Iris pigment epithelial cell (primary cell): ENCODE measurements at places on chromosomes 3 and 15.

GRCh38 chr3:172847292-172847691 is 96.8 kb downstream of the ECT2 start:
- no peak for DNase-seq

DNA sequence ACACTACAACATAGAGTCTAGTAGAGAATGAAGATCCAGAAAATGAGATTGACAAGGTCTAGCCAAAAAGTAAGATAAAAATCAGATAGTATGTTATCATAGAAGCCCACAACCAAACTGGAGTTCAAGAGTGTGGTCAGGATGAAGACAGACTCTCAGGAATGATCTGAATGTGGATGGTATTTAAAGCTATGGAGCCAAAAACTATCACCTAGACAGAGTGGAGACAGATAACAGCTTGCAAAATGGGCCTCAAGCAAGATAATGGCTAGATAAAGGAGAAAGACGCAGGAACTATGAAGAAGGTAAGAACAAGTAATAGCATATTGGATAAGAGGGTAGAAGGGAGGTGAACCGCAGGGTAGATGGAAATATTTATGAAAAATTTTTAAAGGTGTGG is 35.4 kb downstream of the ZMAT3 start:
- peak; percentile 60 for DNase-seq

DNA sequence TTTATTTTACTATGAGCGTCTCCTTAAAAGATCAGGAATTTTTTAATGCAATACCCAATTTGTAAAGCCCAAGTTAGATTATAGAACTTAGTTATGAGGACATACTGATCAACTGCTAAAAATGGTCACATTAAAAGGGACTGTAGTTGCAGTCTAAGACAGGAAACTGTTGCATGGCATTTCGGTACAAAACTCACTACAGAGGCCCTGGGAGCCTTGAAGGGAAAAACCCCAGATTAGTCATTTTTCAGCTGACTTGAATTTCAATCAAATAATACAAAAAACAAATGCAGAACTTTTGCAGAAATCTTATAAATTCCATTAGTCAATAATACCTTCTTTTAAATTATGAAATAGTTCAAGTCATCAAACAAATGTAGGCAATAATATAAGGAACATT is 6.9 kb upstream of the PTX3 start:
- DNase-seq = peak; percentile 74

DNA sequence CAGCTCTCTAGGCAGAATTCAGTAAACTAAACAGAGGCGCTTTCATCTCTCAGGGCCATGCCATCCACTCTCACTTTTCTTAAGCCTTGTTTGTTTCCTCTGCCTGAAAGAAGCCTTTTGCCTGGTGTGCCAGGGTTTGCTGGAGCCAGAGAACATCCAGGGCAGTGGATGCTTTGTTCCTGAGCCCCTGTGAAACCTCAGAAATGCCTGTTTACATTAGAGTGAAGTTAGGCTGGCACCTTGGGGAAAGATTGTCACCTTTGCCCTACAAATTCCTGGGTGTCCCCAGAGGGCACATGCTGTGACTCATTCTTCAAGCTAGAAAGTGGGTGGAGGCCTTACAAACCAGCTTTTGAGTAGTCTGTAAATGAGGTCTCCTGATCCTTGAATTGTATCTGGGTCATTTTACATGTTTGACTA is 10.7 kb upstream of the TRAK1 start:
- peak; percentile 36 for DNase-seq

DNA sequence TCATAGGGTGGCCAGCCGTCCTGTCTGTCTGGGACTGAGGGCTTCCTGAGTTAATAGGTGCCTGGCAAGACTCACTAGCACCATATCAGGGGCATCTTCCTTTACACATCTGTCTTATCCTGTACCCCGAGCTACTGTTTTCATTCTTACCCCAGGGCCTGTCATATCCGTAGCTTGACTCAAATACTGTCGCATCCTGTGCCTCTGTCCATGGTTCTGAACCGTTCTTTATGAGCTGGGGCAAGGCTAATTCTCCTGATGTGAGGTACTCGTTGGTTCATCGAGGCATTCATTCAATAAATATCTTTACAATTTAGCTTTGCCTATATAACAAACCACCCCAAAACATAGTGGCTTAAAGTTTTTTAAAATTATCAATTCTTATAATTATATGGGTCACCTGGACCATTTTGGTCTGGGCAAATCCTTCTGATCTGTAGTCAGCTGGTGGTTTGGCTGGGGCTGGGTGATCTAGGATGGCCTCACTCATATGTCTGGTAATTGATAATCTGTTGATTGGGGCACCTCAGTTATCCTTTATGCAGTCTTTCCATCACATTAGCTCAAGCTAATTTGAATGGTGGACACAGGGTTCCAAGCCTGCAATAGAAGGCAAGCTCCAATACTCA is 121.2 kb downstream of the TLE3 start:
- DNase-seq = peak; percentile 25

DNA sequence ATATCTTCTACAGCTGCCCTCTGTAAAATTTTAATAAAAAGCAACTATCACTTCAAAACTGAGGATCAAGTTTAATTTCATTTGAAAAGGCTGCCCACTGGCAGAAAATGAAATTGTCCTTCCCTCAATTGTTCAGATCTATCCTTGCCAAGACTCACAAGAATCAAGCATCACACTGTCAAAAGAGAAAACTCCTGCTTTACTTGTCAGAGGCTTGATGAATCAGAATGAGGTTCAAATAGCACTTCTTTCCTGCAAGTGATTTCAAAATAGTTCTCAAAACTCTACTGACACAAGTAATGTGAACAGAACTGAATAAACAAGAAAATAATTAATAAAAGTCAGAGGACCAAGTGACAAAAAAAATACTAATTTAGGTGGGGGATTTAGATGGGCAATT is 70.6 kb downstream of the GOLIM4 start:
- DNase-seq = peak; percentile 70

- no peak for DNase-seq
These were observed 80.3 kb upstream of the CCDC80 start for GRCh38 chr3:112721231-112721630.

- DNase-seq = no peak
These were observed 1029.3 kb upstream of the CFAP20DC start for GRCh38 chr3:60079076-60079475.

GRCh38 chr15:35690698-35691116 is 144.7 kb upstream of the DPH6 start:
- DNase-seq = peak; percentile 98

DNA sequence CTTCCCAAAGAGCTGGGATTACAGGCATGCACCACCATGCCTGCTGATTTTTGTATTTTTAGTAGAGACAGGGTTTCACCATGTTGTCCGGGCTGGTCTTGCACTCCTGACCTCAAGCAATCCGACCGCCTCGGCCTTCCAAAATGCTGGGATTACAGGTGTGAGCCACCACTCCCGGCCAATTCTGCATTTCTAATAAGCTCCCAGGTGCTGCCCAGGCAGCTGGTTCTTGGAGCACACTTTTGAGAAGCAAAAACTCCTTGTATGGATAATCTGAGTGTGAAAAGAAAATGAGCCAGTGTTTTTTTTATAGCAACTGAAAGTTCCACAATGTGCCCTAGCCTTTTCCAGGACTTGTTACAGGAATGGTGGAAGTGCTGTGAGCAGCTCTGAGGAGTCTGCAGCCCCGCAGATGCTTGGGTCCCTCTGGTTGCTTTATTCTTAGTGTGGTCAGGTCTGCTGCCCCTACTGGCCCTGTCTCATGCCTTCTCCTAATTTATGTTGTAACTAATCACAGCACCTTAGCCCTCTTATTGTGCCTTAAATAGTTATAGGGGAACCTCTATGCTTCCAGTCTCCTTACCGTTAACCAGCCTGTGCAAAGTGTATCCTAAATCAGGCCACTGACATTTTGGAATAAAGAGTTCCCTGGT is 13.5 kb upstream of the KCNAB1 start:
- DNase-seq = no peak

GRCh38 chr3:6120786-6121185 is 740.1 kb upstream of the GRM7 start:
- DNase-seq = no peak

DNA sequence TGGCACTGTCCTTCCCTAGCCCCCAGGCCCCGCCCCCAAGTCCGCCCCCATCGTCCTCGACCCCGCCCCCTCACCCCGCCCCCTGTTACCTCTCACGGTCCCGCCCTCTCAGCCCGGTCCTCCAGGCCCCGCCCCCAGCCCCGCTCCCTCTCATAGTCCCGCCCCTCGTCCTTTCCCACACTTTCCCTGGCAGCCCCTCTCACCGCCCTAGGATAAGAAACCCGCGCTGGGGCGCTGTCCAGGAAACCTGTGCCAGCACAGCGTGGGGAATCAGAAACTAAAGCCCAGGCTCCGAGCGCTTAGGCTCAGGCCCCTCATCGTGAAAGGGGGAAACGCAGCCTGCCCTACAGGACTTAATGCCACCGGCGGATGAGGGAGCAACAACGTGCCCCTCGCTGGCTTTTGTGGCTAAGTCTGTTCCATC is 20.9 kb downstream of the TRPM1 start:
- no peak for DNase-seq

DNA sequence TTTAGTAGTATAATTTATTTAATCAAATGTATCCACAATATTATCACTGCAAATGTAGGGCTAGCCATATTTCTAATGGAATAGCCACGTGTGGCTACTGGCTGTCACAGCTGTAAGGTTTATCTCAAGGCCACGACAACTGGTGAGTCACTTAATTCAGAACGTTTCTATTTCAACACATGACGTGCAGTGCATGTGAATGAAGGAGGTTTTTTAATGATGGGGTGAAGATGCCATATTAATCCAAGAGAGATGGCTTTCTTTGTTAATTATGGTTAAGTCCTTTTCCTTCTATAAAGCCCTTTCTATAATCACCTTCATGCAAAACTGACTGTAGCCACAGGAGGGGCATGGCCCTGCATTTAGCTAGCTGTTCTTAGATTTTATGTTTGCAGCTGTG is 212.0 kb downstream of the FEZF2 start:
- peak; percentile 78 for DNase-seq

GRCh38 chr3:172145031-172145686 is 105.8 kb downstream of the FNDC3B start:
- no peak for DNase-seq

DNA sequence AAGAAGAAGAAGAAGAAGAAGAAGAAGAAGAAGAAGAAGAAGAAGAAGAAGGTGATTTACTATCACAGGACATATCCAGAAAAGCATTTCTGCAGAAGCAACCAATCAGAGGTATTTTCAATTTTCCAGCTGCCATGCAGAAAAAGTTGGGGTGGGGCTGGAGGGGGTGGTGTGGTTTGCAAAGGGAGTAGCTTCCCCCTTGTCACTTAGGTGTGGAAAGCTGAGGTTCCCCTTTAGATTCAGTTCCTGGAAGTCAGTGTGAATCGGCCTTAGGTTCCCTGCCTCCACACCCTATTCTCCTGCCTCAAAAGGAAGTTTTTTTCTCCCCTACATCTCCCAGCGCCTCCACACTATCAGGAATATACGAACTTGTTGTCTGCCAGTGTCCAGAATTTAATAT is 276.7 kb upstream of the ARRDC4 start:
- DNase-seq = no peak

DNA sequence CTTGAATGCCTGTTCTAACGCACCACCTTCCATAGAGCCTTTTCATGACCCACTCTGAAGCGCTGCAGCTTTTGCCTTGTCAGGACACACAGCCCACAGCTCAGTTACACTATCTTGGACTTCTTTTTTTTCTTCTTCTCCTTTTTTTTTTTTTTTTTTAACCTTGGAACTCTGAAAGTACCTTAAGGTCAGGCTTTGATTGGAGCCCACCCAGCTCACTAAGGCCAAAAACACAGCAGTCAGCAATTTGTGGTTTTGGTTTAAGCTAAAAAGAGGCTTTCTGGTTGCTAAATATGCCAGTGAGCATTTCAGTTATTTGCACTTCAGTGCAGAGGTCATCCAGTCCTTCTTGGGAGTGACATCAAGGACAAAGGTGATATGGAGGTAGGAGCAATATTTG is 1.7 kb downstream of the SLC25A20 start:
- DNase-seq = no peak

DNA sequence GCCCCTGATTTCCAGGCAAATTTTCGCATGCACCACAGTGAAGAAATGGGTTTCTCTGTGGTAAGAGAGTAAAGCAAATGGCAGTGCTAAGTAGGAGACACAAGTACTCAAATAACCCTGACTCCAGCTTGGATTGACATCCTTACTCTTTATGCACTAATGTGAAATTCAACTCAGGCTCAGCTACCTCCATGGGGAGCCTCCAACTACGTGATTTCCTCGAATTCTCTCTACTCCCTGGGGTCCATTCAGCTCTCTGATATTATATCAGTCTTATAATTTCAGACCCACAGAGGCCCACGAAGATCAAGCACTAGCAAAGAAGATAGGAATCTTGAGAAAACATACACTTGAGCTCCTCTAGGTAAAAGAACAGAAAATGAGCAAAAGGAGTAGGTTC is 407.6 kb upstream of the CCDC54 start:
- DNase-seq = no peak

DNA sequence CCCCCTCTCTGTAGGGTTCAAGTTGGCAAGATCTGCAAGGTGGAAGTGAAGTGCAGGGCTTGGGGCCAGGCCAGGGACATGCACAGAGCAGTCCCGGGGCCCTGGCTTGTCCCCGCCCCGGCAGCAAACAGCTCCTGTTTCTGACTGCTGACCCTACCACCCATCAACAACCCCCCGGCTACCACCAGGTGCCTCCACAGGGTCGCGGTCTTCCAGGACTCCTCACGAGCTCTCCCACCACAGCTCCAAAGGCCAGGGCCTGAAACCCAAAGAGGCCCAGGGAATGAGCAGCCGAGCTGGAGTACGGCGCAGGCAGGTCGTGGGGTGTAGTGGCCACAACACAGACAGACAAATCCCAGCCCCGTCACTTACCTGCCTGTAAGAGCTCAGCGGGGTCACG is 121.3 kb upstream of the SMAD3 start:
- DNase-seq = no peak

DNA sequence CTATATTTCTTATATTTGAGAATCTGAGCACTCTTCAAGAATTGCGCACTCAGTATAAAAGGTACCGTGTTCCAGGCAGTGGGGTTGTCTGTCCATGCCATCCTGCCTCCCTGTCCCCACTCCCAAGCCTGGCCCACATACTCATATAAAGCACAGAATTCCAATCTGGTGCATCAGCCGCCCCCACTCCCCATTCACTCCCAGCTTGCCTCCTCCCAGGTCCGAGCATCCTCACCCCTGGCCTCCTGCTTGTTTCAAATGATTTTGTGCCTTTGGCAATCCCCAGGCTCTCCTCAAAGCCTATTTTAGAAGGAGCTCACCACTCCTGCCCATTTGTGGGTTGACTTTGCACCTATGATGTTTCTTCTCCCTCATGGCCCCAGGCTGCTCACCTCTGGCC is 22.2 kb upstream of the IGF1R start:
- DNase-seq = no peak

GRCh38 chr15:95149036-95149435 is 917.7 kb downstream of the MCTP2 start:
- no peak for DNase-seq

DNA sequence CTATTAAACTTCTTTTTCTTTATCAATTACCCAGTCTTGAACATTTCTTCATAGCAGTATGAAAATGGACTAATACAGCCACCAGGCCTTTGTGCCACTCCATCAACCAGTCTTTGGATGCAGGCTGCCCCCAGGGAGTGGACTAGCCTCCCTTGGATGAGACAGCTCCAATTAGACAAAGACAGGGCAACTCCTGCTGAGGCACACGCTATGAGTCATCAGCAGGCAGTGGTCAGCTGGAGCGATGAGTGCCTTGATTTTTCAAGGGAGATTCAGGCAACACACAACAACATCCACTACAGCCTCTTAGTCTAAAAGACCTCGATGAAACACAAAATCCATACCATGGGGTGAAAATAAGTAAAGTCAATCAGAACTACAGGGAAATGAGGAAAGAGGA is 160.1 kb downstream of the ARRDC4 start:
- peak; percentile 7 for DNase-seq
